ENCODE measurements at places on chromosomes 6 and 20. TPM values are rescaled to one million over a fixed set of nuclear protein-coding genes. Genes with fewer than 3 reads are reported as not detected.

C20orf96 gene
- total RNA-seq: 19.8 TPM

OPRM1 gene
- total RNA-seq: not detected

UBE2V1 gene
- total RNA-seq: 179 TPM

SYTL3 gene
- 0.57 TPM for total RNA-seq

FNDC1 gene
- total RNA-seq: 0.45 TPM

- peak; percentile 99 for DNase-seq
These were observed 92.2 kb downstream of the CDH22 start for GRCh38 chr20:46215913-46216707.

DNA sequence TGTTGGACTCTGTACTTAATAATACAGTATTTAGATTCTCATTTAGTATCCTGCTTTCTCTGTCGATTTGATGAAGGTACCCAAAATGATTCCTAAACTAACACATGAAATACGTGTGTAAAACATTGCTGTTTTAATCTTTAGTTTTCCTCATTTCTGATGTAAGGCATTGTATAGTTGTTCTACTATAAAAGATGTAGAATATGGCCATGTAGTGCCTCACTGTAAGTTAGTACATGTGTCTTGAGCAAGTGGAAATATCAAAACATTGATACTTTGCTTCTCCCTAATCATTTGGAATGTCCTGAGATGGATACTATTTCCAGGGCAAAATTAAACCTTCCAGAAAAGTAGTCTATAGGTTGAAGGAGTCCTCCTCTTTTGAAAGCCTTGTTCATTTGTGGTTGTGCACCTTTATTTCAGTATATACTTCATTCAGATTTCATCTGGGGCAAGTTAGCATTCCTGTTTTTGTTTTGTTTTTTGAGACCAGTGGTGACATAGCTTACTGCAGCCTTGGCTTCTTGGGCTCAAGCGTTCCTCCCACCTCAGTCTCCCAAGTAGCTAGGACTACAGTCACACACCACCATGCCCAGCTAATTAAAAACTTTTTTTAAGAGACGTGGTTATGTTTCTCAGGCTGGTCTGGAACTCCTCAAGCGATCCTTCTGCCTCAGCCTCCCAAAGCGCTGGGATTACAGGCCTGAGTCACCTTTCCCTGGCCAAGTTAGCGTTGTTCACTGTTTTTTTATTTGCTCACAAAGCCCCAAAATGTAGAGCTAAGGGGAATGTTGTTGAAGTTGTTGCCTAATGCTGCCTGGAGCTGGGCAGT is 11.6 kb downstream of the SRSF3 start:
- no peak for DNase-seq

- DNase-seq: no peak
These were observed 72.5 kb downstream of the TNFRSF21 start for GRCh38 chr6:47237196-47237595.

DNA sequence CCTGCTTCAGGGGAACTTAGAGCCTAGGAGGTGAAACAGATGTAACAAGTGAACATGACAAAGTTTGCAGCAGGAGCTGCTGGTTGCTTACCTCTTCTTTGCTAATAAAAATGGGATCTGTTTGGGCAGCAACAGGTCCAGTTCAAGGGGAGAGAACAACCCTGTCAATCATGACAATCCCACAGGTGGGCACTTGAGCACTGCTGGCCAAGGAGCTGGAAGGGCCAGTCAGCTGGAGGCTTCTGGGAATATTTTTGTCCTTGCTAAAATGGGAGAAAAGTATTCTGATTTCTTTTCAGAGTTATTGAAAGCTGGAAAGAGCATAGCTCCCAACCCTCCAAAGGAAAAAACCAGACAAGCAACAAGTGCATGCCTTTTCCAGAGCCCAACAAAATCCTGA is 477.7 kb upstream of the SULF2 start:
- peak; percentile 15 for DNase-seq

DNA sequence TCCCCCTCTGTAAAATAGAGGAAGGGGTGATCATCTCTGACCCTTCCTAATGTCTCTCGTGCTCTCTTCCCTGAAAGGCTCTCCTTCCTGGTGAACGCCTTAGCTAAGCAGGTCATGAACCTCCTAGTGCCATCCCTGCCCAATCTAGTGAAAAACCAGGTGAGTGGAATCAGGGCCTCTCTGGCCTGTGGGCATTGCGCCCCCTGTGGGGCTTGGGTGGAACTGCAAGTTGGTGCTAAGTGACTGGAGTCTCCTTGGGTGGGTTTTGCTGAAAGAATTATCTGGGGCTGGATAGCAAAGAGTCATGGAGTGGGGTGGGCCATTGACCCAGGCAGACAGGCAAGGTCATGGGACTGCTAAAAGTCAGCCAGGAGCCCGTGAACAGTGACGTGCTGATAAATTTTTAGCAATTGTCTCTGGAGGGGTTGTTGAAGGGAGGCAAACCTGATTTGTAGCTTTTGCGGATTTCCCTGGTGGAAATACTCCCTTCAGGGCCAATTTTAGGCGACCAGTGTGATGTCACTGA is 8.9 kb downstream of the BPIFB1 start:
- DNase-seq: peak; percentile 96

GRCh38 chr20:53658973-53659372 is 65.3 kb upstream of the ZNF217 start:
- no peak for DNase-seq

DNA sequence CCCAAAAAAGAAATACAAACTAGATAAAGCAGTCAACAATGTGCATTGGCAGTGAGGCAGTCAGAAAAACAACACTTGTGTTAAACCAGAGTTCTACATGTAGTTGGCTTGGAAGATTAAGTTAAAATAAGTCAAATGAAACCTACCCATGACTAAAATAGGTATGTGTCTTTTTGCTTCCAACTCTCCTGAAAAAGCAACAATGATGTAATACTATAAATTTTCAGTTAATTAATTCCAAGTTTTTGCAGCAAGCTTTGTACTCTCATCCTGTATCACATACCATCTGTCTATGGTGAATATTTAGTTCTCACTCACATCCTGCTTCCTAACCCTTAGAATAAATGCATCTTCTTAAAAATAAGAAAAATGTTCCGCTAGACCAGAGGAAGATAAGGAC is 261.5 kb downstream of the KIF16B start:
- no peak for DNase-seq

GRCh38 chr6:149285626-149286025 is 31.9 kb upstream of the TAB2 start:
- no peak for DNase-seq

GRCh38 chr6:134308800-134309199 is 9.1 kb downstream of the SGK1 start:
- DNase-seq: no peak

DNA sequence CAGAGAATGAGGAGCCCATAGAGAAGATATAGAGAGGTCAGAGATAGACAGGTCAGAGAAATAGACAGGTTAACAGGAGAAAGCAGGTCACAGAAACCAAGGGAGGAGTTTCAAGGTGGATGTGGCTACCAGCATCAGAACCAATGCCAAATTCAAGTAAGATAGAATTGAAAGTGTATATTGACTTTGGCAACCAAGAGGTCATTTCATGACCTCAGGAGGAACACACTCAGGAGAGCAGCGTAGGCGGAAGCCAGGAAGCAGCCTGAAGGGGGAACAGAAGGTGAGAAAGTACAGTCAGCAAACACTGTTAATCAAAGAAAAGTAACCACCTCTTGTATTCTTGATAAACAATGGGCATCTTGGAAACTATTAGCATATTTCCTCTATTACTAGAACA is 33.9 kb upstream of the ALDH8A1 start:
- DNase-seq: no peak
